ENCODE measurements at places on chromosomes 1 and 21.

GRCh38 chr1:18673976-18674375, 43.3 kb downstream of the PAX7 start:
- DNase-seq, result no peak

GRCh38 chr1:91487469-91487868, 13.2 kb upstream of the CDC7 start:
- DNase-seq, result no peak

- DNase-seq, result no peak
Measured at GRCh38 chr1:155329980-155330598, 9.4 kb downstream of the RUSC1 start.

- DNase-seq, result no peak
Measured at GRCh38 chr1:150976879-150977694, 2.5 kb upstream of the CERS2 start.

GRCh38 chr1:22611530-22611947, 24.9 kb upstream of the C1QA start:
- DNase-seq, result peak; percentile 86

GRCh38 chr21:38945545-38946245, 140.0 kb downstream of the ETS2 start:
- DNase-seq, result no peak

GRCh38 chr1:172449585-172450523, 6.0 kb upstream of the PIGC start:
- peak; percentile 61 for DNase-seq

DNA sequence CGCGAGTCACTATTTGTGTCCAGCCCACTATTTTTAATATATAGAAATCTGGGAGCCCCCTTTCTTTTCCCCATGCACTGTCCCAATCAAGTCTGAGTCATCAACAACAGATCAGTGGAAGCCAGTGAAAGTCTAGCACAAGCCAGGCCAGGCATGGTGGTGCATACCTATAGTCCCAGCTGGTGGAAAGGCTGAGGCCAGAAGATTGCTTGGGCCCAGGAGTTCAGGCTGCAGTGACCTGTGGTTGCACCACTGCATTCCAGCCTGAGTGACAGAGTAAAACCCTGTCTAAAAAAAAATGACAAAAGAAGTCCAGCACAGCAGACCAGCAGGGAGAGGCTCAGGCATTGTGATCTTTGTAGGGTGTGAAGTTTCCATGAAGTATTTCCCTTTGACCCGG, 9.0 kb upstream of the RPL5 start:
- DNase-seq, result no peak

GRCh38 chr1:77668924-77669449, 13.5 kb downstream of the ZZZ3 start:
- DNase-seq, result no peak

DNA sequence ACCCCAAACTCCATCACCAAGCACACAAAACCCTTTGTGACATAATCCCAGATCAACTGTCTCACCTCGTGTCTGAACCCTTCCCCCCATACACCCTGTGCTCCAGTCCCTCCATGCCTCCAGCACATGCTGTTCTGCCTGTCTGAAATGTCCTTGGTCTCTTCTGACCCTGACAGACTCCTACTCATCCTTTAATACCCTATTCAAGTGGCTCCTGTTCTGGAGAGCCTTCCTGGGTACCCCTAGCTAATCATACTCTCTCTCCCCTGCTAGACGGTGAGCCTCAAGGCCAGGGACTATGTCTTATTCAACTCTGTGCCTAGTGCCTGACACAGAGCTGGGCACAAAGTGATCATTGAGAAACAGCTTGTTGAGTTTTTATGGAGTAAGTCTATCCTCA, 125.0 kb downstream of the LACTBL1 start:
- DNase-seq, result no peak

DNA sequence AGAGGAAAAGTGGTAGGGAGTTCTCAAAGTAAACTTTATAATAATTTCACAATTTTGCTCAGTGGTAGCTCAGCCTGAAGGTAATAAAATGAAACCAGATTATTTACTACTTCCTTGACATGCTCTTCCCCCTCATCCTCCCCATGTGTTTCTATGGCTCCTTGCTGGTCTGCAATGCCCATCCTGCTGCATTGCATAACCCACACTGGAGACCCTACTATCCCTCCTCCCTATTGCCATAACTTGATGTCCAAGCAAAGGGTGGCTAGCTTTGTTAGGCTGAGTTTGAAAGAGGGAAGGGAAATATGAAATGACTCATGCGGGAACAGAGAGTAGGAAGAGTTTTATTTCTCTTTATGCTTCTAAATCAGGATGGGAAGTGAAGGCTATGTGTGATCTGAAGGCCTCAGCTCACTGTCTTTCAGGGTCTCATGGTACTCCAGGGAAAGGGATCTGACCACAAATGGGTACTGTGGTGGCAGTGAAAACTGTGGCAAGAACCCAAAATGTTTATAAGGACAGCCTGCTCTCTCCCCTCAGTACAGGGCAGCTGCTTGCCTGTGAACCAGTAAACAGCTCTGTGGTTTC, 36.4 kb upstream of the HSD17B7 start:
- no peak for DNase-seq

- DNase-seq, result no peak
Measured at GRCh38 chr1:230550428-230550827, 91.9 kb upstream of the COG2 start.

- no peak for DNase-seq
Measured at GRCh38 chr1:209768354-209768774, 12.5 kb downstream of the TRAF3IP3 start.

GRCh38 chr1:48955774-48956173, 179.1 kb upstream of the BEND5 start:
- no peak for DNase-seq

DNA sequence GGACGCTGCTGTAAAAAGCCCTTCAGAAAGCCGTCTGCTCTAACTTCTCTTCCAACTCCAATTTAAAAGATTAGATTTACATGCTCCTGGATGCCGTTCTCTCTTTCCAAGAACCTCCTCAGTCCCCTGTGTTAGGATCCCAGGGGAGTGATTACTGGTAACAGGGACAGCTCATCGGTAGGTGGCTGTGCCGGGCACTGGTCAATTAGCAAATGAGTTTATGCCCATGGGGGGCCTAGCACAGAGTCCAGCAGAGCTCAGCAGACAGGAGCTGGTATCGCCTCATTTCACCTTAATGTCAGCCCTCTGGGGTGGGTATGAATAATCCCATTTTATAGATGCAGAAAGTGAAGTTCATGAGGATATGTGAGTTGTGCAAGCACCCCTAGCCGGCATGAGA, 191.9 kb downstream of the GRIK3 start:
- DNase-seq, result no peak

DNA sequence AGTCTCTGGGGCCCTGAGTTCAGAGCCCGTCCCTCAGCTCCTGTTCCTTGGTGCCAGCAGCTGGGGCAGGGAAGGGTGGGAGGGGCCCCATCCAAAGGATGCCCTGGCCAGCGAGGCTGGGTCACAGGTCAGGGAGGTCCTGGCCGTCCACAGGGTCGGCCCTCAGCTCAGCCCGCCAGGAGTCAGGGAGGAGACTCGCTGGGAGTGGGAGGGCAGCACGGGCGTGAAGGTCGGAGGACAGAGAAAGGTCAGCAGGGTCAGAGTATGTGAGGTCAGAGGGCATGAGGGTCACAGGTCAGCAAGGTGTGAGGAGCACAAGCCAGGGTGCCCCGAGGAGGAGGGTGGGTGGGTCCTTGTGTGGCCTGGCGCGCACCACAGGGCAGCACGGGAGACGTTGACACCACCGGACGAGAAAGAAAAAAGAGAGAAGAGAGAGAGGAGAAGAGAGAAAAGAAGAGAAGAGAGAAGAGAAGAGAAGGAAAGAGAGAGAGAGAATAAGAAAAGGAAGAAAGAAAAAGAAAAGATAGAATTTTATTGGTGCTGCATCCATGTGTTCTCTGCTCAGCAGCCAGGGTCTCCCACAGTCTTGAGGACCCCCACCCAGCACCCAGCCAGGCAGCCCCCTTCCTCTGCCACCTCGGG, 7.1 kb downstream of the PERM1 start:
- DNase-seq, result no peak

GRCh38 chr1:5973771-5974170, 18.5 kb downstream of the NPHP4 start:
- no peak for DNase-seq

GRCh38 chr1:40699787-40700186, 8.3 kb downstream of the NFYC start:
- DNase-seq, result no peak

- no peak for DNase-seq
Measured at GRCh38 chr1:167782946-167783345, 61.2 kb downstream of the MPZL1 start.

DNA sequence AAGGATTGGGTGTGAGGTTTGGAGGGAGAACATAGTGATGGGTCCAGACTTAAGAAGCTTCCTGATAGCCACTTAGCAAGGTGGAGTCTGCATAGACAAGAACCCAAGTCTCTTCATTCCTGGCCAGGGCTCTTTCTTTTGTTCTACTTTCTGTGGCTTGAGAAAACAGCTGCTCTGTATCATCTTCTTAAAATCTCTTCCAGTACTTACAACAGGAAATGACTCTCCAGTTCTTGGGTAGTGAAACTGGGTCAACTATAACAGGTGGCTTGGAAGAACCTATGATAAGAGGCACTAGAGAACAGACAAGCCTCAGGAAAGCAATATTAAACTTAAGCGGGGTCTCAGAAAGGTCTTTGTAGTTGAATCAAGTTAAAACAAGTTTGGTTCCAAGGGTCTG, 148.1 kb upstream of the USP24 start:
- DNase-seq, result no peak

GRCh38 chr1:235336903-235337302, 8.5 kb downstream of the GGPS1 start:
- no peak for DNase-seq

DNA sequence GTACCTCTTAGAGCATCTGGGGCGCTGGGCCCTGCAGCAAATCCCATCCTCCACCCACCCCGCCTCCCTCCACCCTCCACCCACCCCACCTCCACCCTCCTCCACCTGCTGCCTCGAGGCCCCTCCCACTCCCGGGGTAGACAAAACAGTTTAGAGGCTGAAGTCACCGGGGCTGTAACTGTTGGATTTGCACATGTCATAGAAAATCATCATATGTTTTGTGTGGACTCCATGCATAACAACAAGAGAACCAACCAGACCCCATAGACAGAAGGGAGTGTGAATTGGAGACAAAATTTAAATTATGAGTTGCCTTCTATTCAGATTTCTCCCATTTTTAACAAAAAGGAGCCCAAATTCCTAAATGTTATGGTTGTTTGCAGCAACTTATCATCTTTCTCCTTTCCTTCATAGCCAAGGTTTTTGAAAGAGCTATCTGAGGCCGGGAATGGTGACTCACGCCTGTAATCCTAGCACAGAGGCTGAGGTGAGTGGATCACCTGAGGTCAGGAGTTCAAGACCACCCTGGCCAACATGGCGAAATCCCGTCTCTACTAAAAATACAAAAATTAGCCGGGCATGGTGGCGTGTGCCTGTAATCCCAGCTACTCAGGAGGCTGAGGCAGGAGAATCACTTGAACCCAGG, 28.2 kb upstream of the LGALS8 start:
- DNase-seq, result no peak

- no peak for DNase-seq
Measured at GRCh38 chr1:237913345-237913744, 22.6 kb upstream of the ZP4 start.

- DNase-seq, result no peak
Measured at GRCh38 chr1:103387898-103388297, 137.6 kb upstream of the RNPC3 start.

- no peak for DNase-seq
Measured at GRCh38 chr1:46587069-46587468, 17.0 kb downstream of the MKNK1 start.

DNA sequence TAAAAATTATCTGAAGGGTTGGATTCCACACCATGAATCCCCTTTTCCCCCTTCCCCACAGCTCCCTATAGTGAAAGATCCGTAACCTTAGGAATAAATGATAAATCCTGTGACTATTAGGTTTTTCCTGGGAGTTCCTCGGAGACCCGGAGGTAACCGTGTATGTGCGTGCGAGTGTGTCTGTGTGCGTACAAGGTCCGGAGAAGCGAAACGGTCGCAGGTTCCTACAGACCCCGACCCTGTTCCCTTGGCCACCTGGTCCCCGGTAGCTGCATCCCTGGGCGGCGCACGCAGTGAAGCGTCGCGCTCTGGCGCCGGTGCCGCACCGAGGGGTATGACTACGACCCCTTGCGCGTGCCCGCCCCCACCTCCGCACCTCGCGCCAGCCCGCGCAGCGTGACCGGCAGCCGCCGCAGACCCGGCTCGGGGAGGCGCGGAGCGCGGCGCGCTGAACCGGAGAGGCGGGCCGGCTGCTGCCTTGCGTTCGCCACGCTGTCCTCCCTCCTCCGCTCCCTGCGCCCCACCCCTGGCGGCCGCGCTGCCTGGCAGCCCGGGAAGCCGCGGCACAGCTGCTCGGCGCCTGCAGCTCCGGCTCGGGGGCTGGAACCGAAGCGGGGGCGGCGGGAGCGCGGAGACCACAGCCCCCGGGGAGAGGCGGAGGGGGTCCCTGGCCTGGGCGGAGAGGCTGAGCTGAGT, at the start of gene AK5:
Gene AK5 (plus strand): TSS at position 529 of the 696 bp plus-strand sequence. CDS start 295 bp downstream, outside the sequence.
- peak; percentile 75 for DNase-seq

GRCh38 chr1:100528871-100529270, 9.1 kb upstream of the GPR88 start:
- DNase-seq, result no peak

GRCh38 chr21:26679284-26679683, 106.2 kb upstream of the CYYR1 start:
- no peak for DNase-seq

DNA sequence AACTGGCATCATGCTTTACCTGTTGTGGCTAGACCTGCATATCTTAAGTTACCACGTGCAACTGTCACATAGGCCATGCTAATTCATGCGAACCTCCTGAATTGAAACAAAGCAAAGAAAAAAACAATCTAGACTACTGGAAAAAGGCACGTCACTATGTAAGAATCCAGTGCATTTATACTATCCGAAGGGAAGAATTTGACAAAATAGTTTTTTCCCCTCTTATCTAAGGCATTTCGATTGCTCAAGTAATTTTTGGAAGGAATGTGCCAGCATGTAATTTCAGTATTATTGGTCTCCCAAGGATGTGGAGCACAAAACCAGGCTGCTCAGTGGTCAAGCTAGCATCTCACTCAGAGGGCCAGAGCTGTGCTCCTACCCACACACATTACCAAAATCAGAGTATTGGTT, 31.5 kb upstream of the C1orf198 start:
- no peak for DNase-seq

- DNase-seq, result no peak
Measured at GRCh38 chr1:221940631-221941030, 198.7 kb upstream of the DUSP10 start.
